Frontal cortex (tissue), 4 donors: ENCODE measurements at places on chromosomes 13 and 19.

DNA sequence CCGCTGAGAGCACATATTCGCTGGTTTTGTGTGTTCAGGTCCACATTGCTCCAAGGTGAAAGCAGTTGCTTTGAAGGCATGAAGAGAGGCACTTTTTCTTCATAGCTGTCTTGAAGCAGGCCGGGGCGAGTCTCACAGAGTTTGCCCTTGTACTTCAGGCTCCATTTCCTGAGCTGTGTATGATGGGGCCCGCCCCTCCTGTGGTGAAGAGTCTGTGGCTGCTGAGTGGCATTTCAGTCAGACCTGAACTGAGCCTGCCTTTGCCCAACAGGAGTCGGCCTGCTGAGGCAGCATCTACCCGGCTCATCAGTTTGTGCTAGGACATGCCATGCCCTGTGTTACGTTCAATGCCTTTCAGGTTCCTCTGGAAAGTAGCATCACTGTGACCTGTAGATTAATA, 44.4 kb upstream of the C1QTNF9 start:
- DNase-seq, result no peak

DNA sequence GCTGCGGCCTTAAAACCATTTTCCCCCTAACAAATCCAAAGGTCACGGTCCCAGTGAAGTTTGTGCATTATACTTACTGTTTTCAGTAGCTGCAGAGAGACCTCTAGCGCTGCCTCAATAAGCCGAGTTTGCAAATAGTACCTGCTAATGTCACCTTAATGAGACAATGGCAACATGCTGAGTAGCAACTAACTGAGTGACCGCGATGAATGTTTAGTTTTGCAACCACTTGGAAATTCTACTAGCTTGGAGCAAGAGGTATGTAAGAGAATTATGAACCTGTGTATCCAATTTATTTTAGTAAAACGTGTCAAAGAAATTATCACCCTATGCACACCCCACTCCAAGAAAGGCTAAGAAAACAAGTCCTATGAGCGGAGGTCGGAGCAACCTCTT, 1.2 kb downstream of the KPNA3 start:
- DNase-seq, result peak; percentile 10

- DNase-seq, result no peak
Measured at GRCh38 chr13:111388851-111389500, 68.5 kb downstream of the TEX29 start.

DNA sequence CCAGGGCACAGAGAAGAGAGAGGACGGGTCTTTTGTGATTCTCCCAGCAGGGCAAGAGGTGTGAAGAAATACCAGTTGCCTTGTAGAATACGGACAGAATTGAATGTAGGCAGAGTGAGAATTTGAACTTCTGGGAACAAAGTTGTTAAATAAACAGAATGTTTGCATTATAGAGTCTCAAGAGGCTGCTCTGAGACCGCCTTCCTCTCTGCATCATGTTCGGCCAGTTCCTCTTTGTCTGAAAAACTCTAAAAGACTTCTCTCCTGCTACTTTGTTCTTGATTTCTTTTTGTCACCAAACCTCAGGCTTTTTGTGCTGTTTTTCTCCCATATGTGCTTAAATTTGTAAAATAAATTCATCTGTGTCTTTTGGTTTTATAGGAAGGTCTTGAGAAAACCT, 256.4 kb downstream of the DLEU7 start:
- no peak for DNase-seq

DNA sequence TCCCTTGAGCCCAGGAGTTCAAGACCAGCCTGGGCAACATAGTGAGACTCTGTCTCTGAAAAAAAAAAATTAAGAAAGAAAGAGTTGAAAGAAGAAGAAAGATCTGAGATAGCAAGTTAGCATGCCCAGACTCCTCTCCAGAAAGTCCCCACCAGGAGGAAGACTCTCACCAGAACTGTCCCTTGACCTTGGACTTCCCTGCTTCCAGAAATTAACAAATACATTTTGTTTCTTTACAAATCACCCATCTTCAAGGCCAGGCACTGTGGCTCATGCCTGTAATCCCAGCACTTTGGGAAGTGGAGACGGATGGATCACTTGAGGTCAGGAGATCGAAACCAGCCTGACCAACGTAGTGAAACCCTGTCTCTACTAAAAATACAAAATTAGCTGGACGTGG, 44.3 kb upstream of the KLF2 start:
- no peak for DNase-seq

DNA sequence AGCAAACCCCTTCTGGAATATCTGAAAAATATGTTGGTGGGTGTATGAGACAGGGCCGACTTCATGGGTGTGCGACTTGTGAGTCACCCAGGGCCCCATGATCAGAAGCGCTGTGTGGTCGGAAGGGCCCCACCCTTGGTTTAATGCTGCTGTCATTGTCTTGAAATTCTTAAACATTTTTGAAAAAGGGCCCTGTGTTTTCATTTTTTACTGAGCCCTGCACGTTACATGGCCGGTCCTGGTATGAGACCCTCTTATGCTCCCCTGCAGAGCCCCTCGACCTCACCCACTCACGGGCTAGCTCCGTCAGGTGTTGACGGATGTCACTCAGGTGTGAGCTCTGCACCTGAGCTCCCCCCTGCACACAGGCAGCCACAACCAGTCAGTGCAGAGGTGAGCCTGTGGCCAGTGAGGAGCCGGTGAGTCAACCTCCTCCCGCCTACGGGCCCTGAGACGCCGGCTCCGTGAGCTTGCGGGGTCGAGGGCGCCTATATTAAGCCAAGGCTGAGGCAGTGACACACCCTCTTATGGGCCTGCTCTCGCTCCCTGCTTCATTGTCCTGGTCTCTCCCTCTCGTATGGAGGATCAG, 27.7 kb downstream of the GADD45B start:
- DNase-seq, result no peak

DNA sequence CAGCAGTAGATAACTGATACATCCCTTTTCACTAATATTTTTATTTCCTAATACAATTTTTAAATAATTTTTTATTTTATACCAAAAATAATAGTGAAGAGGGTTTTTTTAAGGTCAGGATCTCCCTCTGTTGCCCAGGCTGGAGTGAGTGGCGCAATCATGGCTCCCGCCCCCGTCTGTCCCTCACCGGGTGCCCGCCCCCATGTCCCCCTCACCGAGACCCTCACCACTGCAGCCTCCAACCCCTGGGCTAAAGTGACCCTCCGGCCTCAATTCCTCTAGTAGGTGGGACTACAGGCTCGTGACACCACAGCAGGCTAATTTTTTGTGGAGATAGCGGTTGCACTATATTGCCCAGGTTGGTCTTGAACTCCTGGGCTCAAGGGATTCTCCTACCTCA, 17.8 kb upstream of the ZNF846 start:
- DNase-seq, result no peak

- DNase-seq, result no peak
Measured at GRCh38 chr13:37211487-37211886, 106.0 kb upstream of the CSNK1A1L start.

DNA sequence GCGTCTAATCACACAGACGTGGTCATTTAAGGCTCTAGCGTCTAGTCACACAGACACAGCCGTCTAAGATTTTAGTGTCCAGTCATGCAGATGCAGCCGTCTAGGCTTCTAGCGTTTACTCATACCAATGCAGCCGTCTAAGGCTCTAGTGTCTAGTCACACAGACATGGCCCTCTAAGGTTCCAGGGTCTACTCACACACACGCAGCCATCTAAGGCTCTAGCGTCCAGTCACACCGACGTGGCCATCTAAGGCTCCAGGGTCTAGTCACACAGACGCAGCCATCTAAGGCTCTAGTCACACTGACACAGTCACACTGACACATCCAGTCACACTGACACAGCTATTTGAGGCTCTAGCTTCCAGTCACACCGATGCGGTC, 55.7 kb downstream of the KLF2 start:
- DNase-seq, result no peak

DNA sequence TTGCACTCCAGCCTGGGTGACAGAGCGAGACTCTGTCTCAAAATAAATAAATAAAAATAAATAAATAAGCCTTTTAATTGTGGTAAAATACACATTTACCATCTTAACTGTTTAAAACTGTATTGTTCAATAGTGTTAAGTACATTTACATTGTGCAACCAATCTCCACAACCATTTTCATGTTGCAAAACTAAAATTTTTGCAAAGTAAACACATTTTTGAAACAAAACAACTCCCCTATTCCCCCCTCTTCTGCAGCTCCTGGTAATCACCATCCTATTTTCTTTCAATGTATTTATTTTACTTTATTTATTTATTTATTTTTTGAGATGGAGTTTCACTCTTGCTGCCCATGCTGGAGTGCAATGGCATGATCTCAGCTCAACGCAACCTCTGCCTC, 5.8 kb upstream of the B9D2 start:
- DNase-seq, result no peak
